Osteocyte (in vitro differentiated cells): ENCODE measurements at places on chromosomes 12 and 14. TPM values are rescaled to one million over a fixed set of nuclear protein-coding genes. Genes with fewer than 3 reads are reported as not detected.

The AKAP6 gene
- 3.8 and 4.1 TPM in 2 replicates for total RNA-seq

The OASL gene
- 0.21 and 0.24 TPM in 2 replicates for total RNA-seq

The DACT1 gene
- 29.2 and 32.7 TPM in 2 replicates for total RNA-seq

DNA sequence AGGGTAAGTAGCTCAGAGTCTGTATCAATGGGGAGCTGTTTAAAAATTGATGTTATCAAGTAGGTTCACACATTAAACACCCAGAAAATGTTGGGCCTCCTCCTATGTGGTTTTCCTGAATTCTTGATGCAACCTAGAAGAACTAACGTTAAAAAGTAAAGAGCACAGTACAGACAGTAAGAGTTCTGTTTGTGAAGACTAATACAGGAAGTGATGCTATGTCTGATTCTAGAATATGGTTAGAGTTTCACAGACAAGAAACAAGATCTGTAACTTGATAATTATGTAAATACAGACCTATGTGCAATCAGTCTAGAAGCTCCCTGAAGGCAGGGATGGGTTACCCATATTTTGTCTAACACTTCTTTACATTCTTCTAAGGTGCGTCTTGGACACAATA, 214.9 kb upstream of the BTG1 start:
- no peak for DNase-seq

DNA sequence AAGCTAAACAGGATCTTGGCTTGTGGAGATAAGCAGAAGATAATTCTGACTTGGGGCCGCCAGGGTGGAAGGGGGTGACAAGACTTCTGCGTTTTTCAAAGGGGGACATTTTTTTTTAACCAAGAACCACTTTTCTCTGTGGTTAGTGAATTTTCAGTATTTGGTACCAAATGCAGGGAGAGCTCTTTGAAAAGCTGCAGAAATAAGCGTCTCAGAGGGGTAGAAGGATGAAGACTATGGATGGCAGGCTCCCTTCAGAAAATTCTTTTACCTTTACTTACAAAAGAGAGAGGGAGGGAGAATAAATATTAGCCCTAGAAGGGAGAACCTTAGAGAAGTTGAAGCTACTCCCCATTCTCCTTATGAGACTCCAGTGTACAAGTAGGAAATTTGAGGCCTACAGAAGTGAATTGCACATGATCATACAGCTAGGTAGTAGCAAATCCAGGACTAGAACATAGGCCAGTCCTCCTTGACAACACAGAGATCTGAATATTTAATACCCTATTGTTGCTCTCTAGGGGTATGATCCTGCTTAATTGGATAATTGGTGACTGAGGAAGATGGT, 840 bp downstream of the MRPL52 start:
- DNase-seq: no peak

The DAO gene
- not detected in 2 replicates for total RNA-seq

- DNase-seq: no peak
Observed at GRCh38 chr12:618605-619004, 44.6 kb downstream of the NINJ2 start.

DNA sequence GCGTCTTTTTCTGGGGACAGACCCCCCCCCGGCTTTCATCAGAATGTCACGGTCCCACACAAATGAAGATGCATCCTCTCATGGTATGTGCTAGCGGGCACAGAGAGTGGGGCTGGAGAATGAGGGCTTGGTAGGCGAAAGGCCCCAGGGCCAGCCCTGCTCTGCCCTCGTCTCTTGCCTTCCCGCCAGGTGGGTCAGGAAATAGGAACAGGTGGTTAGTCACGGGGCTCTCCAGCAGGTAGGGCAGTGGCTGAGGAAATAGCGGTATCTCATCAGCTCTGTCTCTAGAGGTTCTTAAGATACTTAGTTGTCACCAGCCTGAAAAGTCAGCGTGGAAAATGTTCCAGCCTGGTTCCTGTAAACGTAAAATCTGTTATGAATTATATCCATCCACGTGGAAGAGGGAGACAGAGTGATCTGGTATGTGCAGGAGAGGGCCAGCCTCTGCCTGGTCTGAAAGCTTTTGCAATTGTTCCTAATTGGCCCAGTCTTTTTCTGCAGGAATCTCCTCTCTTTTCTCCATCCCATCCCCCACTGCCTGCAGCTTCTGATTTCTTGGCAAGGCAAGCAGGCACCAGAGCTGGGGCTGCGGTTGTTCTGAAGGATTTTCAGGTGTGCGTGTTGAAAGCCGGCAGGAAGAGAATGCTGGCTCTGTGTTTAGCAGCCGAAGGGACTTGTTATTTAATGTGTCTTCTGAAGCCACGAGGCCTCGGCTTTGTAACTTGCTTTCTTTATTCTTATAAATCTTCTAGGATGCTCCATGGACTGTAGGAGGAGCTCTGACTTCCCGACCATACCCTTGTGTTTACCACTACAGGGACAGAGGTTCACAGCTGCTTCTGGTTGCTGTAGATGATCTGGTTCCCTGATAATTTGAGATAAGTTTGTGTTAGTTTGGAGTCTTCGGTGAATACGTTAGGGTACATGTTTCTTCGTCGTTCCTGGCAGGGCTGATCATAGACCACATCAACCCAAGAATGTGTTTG, 131.1 kb downstream of the CACNA1C start:
- DNase-seq: no peak

DNA sequence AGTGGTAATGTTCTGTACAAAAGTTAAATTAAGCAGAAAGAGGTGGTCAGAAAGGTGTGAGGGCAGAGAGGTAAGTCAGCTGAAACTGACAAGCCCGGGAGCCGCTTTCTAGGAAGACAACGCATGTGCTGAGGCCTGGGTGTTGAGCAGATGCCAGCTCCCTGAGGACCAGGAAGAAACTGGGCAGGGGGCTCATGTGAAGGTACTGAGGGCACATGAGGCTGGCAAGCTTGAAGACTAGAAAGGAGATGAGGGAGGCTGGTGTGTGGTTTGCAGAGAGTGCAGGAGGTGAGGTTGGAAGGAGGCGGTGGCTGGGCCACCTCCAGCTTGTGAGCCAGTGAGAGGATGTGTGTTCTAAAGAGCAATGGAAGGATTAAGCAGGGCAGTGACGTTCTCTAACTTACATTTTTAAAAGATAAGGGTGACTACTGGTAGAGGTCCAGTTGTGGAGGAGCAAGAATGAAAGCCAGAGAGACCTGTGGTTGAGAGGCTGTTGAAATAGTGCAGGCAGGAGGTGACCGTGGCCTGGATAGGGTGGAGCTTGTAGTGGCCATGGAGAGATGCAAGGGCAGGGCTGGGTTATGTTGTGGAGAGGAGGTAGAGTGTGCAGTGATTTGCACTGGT, 29.1 kb downstream of the ZNF664 start:
- no peak for DNase-seq

- no peak for DNase-seq
Observed at GRCh38 chr14:91315844-91316267, 71.4 kb upstream of the GPR68 start.

The KERA gene
- not detected in 2 replicates for total RNA-seq
